ENCODE measurements at places on chromosomes 5 and 9.

GRCh38 chr9:97564291-97565175, 63.1 kb downstream of the TMOD1 start:
- DNase-seq, result no peak

DNA sequence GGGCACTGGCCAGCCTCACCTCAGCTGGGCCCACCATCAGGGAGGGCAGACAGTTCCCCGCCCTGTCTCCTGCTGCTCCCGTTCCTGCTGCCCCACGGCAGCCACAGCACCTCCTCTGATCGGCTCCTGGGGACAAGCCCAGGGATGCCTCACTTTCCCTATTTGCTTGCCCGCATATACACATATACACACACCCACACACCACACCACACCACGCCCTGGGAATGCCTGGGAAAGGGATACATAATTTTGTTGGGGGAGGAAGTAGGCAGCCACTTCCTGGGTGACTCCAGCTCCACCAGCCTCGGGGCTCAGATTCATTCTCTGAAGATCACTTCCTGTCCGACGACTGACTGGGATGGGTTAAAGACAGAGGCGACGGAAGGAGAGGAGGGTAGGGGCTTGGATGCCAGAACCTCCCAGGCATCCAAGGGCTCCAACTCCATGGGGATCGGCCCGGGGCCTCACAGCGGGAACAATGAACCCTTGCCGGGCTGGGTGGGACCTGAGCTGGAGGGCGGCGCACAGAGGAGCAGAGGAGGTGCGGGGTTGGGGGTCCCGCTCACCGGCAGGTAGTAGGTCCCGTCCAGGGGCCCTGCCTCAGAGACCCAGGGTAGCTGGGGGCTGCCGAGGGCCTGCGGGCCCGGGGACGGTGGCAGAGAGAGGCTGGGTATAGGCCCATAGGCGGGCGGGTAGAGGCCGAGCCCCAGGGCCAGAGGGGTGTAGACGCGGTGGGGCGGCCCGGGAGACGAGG, 2.0 kb upstream of the MZB1 start:
- DNase-seq, result no peak

- no peak for DNase-seq
Measured at GRCh38 chr5:150066436-150066835, 19.9 kb downstream of the CSF1R start.

DNA sequence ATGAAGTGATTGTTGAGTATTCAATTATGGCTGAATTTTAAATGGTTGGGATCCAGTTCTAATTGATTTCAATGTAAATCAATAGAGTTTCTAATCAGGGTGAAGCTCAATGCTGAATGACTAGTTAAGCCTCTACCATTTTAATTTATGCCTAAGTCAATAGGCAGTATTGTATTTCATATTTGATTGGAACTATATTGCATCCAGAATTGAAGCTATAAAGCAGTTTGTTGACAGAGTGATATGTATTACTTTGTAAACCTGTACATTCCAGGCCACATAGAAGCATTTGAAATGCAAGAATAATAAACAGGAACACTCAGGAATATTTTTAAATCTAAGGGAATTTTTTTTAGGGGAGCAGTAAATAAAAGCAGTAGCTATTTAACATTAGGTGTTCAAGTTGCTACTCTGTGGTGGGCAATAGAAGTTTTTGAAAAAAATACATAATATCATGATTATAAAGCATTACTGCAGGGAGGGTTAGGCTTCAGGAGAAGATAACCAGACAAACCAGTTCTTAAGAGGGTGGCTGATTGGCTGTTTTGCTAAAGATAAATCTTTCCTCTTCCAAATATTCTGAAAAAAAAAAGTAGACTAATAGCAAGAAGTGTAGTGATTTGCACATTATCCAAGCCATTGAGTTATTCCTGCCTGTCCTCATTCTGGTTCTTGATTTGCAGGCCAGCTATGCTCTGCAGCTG, 492.0 kb upstream of the MEF2C start:
- DNase-seq, result no peak

DNA sequence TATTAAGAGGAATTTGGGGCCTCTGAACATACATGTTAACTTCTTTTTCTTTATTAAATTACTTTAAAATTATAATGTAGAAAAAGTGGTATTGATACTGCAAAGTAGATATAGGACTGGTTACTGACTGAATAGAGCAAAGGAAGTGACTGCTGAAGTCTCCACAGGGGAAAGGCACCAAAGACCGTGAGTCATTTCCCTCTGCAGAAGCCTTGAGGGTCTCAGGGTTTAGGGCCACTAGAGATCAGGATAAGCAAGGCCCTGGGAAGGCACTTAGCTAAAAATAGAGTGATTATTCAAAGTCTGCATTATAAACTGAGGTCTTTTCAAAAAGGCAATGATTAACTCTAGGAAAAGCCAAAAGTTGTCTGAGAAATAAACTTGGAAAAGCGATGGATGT, 44.7 kb upstream of the ITGA1 start:
- DNase-seq, result no peak

GRCh38 chr9:4689021-4689420, 9.7 kb downstream of the CDC37L1 start:
- DNase-seq, result no peak

GRCh38 chr9:137042751-137043727, 2.9 kb downstream of the NPDC1 start:
- no peak for DNase-seq

GRCh38 chr5:76290321-76290757, 112.7 kb upstream of the IQGAP2 start:
- no peak for DNase-seq

GRCh38 chr9:99590840-99591239, 230.8 kb upstream of the NR4A3 start:
- no peak for DNase-seq

DNA sequence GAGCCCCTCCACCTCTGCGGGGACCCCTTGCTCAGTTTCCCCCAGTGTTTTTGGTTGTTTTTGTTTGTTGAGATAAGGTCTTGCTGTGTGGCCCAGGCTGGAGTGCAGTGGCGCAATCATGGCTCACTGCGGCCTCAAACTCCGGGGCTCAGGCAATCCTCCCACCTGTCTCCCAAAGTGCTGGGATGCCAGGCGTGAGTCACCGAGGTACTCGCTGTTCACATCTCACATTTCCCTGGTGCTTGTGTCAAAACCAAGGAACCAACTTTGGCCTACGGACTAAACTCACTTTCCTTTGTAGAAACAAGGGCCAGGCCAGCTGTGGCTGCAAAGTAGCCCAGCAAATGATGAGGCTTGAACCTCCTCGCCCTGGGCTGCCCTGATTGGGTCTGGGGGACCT, 9.7 kb upstream of the AJM1 start:
- no peak for DNase-seq

DNA sequence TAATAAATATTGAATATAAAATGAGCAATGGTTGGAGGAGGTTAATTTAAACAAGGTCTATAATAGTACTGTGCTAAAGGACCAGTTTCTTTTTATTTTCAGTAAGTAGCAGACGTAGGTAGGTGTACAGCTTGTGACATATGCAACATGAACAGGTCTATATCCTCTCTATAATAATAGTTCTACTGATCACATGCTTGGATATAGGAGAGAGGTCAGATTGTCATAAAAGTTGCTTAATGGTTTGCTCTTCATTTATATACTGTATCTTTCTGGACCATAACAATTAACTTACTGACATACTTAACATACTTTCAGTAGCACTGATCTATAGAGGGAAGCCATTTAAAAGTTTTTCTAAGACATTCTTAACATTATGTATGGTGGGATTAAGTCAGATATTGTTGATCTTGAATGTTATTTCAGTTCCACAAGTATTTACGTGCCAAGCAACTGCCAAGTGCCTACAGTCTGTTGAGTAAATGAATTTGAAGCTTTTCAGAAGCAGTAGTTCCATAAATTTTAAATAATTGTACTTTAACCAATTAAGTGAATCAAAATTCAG, 68.0 kb downstream of the DENND4C start:
- no peak for DNase-seq

DNA sequence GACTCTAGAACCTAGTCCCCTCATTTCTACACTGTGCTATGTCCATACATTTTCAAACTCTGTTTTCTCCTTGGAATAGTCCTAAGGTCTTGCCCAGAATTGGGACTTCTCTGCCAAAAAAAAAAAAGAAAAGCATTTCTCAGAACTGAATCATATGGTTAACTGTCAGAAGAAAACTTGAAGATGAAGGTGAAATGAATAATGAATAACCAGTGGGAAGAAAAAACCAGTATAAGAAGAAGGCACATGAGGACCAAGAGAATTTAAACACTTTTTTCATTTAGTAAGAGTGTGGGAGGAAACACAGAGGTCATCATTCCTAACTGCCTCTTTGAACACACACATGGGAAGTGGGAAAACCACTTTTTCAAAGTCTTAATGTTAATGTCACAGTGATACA, 197.7 kb downstream of the PRELID2 start:
- no peak for DNase-seq

GRCh38 chr5:1012900-1013237, 4.3 kb downstream of the NKD2 start:
- no peak for DNase-seq

- no peak for DNase-seq
Measured at GRCh38 chr5:54619731-54620130, 102.2 kb downstream of the SNX18 start.

DNA sequence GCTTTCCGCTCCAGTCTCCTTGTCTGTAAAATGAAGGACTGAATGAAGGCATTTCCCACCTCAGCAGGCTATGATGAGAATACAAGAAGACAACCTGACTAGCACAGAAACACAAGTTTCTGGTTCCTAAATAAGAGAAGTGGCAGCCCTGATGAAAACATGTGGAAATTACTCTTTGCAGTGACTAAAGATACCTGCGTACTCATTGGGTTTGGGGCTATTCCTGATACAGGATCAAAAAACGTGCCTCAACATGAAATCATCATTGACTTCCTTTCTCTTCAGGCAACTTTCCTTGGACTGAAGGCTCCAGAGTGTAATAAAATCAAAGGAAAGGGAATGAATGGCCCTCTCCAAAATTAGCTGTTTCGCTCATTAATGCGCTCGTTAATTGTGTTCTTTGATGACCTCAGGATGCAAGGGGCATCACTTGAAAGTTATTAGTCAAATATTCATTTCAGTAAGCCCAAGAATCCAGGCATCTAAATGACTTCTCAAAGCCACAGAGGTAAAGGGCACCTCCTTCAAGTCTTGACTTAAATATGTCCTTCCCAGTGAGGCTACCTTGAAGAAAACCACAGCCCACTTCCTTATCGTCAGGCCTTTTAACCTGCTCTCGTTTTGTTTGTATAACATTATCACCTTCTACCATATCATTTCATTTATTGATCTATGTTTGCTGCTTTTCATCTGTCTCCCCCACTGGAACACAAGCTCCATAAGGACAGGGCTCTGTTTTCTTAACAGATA, 68.9 kb downstream of the RASEF start:
- no peak for DNase-seq

- DNase-seq, result no peak
Measured at GRCh38 chr9:16571127-16571802, 299.2 kb downstream of the BNC2 start.

DNA sequence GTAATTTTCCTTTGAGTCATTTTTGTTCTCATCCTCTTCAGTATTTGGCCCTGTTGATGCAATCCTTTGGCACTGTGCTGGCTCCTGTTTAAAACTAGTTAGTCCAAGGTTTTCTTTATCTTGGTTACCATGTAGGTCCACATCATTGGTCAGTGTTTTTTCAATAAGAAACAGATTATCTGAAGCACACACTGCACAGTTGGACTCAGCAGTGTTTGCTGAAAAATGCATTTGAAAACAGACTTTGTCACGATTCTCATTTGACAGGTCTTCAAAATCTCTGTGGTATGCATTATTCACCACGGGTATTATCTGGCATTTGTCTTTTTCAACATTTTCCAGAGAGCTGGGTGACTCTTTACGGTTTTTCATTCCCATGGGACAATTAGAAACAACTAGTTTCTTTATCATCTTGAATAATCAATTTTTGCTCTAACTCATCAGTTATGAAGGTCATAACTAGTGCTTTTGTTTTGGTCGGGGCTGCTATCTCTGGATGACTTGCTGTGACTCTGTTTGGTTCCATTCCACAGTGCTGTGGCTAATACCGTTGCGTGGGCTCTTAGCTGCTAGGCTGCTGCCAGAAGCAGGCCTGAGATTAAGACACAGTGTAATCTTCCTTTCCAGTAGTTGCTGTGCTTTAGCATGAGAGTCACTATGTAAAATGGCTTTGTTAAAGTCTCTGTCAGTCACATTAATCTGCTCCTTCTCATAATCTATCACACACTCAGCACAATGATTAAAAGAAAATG, 36.2 kb downstream of the NUDT12 start:
- DNase-seq, result no peak

DNA sequence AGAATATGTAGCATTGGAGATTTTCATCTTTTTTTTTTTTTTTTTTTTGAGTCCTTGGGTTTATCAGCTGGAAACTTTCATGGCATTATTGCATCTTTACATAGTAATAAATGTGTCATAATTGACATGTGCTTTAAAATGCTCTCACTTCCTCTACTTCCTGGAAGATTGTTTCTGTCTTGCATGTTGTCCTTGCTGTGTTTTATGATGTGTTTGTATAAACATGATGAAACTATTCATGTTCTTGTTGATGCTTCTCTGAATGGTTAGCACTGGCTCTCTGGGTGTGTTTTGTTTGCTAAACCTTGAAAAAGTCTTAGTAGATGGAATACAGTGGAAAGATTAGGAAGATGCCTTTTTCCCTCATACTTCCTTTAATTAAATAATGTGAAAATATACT, 87.9 kb downstream of the IQGAP2 start:
- DNase-seq, result no peak

DNA sequence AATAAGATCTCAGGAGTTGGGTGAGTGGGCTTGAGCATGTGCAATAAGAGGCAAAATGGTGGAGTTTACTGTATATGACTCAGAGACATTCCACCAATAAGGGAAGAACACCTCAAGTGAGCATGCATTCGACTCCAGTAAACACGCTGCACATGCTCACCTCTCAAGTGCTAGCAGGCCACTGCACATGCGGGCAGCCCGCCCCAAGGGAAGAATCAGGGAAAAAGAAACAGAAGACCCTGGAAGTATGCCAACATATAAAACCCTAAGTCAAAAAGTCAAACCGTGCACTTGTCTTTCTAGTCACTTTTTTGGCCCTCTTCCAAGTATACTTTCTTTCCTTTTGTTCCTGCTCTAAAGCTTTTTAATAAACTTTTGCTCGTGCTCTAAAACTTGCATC, 245.3 kb upstream of the RASA1 start:
- no peak for DNase-seq

GRCh38 chr9:84925225-84925872, 255.8 kb downstream of the NTRK2 start:
- no peak for DNase-seq

DNA sequence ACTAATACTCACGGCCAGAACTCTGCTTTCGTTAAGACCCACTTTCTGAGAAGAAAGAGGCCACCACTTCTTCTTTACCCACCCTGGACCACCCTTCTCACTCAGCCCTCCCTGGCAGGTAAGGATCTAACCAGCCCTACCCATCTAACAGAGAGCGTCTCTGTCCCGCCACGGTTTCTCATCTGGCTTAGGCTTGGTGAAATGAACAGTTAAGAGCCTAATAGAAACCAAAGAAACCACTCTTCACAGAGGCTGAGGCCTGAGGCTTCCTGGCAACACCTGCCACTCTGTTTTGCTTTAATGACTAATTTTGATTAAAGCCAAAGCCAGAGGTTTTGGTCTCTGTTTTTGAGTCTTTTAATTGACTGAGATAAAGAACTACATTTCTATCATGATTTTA, 354.1 kb upstream of the SLC30A5 start:
- DNase-seq, result no peak

- DNase-seq, result no peak
Measured at GRCh38 chr5:178895615-178896571, at the start of gene ZFP2. ZFP2 (plus strand) TSS chr5:178895913; CDS start chr5:178931314, 35,401 bp downstream.

GRCh38 chr9:113624721-113625120, 161.2 kb downstream of the RGS3 start:
- no peak for DNase-seq
